ENCODE measurements at places on chromosomes 5 and 9. TPM values are rescaled to one million over a fixed set of nuclear protein-coding genes. Genes with fewer than 3 reads are reported as not detected.

The IL17B gene
- total RNA-seq = 4.0 TPM

The PTGER4 gene
- total RNA-seq = 13.9 TPM

The IFNK gene
- total RNA-seq = not detected

The PRSS3 gene
- 11.5 TPM for total RNA-seq

The ANKRD18A gene
- 4.6 TPM for total RNA-seq

The BHMT2 gene
- total RNA-seq = 4.3 TPM

The FYB1 gene
- total RNA-seq = 4.6 TPM

The PCDHB11 gene
- 9.7 TPM for total RNA-seq

The DBH gene
- 0.50 TPM for total RNA-seq

The TYRP1 gene
- total RNA-seq = 5.0 TPM

The NUTM2F gene
- total RNA-seq = not detected

The PDCD1LG2 gene
- total RNA-seq = 0.50 TPM

DNA sequence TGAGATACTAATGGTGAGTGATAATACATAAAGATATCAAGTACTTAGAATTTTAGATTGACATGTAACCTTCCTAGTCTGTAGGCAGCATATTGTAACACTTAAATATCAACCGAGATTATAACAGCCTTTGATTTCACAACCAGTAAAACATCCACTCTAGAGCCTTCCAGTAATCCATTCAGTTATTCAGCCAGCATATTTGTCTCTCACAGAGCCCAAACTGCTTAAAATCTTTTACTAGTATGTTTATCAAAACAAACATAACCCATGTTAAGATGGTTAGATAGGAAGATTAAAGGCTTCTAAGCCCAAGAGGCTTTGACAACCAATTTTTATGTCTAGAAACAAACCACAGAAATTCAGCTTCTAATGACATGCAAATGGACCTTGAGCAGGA lies 177.9 kb upstream of the FST start:
- no peak overlapping the region for H3K27ac ChIP-seq
- no peaks in the 10 kb centered on the region for H3K4me1 ChIP-seq
- no peak for DNase-seq
- no peaks in the 10 kb centered on the region for H3K36me3 ChIP-seq
- H3K27me3 ChIP-seq = no peaks in the 10 kb centered on the region

GRCh38 chr9:69400470-69400869 lies 75.5 kb downstream of the ENTREP1 start:
- DNase-seq = no peak
- H3K4me1 ChIP-seq = peaks cover 19% of the 10 kb centered on the region
- H3K4me3 ChIP-seq = no peak overlapping the region

GRCh38 chr5:43312699-43313034 lies 545 bp downstream of the HMGCS1 start:
- H3K4me1 ChIP-seq = peaks cover 6% of the 10 kb centered on the region
- peak overlapping the region; percentile 98 for H3K27ac ChIP-seq
- no peaks in the 10 kb centered on the region for H3K36me3 ChIP-seq
- H3K27me3 ChIP-seq = no peaks in the 10 kb centered on the region

- no peak for DNase-seq
- H3K27me3 ChIP-seq = no peaks in the 10 kb centered on the region
- no peak overlapping the region for H3K27ac ChIP-seq
- no peaks in the 10 kb centered on the region for H3K36me3 ChIP-seq
Observed at GRCh38 chr9:117682955-117683710, 21.1 kb upstream of the TLR4 start.

DNA sequence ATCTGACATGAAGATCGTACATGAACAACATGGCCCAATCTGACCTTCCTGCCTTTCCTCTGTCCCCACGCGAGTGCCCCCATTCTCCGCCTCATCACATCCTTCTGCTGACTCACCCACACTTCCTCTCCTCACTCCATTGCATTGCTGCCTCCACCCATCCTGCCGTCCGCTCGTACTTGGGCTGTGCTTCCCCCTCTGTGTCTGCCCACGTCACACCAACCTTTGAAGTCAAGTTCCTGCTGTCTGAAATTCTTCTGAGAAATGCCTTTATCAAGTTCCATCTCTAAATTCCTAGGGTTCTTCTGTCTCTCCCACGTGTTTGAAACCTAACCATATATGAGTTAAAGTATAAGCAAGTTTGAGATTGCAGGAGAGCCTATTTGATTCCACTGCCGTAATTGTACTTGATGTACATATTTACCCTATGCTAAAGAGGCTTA lies 18.0 kb upstream of the STARD4 start:
- H3K36me3 ChIP-seq = no peaks in the 10 kb centered on the region
- H3K27ac ChIP-seq = no peak overlapping the region

DNA sequence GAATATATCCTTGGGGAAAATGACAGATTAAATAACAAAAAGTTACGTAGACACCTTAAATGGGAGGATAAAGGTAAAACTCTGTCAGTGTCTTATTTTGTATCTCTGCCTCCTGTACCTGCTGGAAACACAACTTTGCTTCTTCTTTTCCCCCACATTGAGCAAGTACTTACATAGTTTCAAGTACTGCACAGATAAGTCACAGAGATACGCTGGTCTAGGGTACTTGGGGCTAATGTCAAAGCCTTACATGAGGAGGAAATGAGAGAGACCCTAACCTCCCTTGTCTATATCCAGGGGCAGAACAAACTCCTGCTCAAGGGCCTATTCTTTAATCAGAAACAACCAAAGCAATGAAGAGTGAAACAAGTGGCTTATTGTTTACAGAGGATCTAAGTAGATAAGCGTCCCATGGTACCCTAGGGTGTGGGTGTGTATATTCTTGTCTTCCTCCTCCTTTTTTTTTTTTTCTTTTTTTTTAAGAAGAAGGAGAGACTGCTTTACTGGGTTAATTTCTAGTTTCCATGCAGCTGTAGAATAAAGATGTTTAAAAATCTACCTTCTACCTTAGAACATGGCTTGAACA lies 43.1 kb downstream of the ELL2 start:
- H3K36me3 ChIP-seq = no peaks in the 10 kb centered on the region
- DNase-seq = no peak
- no peak overlapping the region for H3K4me3 ChIP-seq
- no peak overlapping the region for H3K27ac ChIP-seq
- H3K4me1 ChIP-seq = no peaks in the 10 kb centered on the region
- no peaks in the 10 kb centered on the region for H3K27me3 ChIP-seq

- no peak for DNase-seq
- H3K27me3 ChIP-seq = no peaks in the 10 kb centered on the region
- no peaks in the 10 kb centered on the region for H3K4me1 ChIP-seq
- no peaks in the 10 kb centered on the region for H3K36me3 ChIP-seq
- H3K27ac ChIP-seq = no peak overlapping the region
Observed at GRCh38 chr9:37555786-37556185, 20.4 kb downstream of the FBXO10 start.

DNA sequence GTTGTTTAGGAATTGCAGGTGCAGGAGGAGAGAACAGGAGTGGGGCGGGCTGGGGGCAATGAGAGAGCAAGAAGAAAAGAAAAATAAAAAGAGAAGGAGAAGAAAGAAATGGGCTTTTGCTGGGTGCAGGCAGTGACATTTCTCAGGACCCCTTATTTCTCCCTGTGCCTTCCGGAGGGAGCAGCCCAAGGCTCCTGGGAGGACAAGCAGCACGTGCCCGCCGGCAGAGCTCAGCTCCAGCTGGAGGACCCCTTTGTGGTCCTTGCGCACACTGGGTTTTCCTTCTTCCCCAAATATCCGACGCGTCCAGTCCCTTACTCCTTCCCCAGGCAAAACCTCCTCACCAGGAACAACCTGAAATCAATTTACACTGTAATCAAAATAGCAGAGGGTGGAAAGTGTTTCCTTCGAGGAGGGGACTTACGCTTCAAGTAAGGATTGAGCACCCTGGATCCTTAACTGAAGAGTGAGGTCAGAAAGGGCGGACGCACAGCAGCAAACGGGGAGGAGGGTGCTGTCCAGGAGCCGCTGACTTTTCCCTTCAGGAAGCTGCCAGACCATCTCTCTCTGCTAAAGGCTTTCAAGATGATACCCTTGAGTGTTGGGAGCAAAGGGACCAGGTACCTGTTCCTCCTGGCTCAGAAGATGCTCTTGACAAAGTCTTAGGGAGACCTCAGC lies 2.1 kb downstream of the BTNL9 start:
- H3K27ac ChIP-seq = no peak overlapping the region
- H3K4me3 ChIP-seq = no peak overlapping the region
- H3K27me3 ChIP-seq = peaks cover 13% of the 10 kb centered on the region
- no peaks in the 10 kb centered on the region for H3K36me3 ChIP-seq
- no peak for DNase-seq

GRCh38 chr9:7963026-7963425 lies 163.4 kb upstream of the DMAC1 start:
- no peak for DNase-seq
- no peak overlapping the region for H3K4me3 ChIP-seq
- no peaks in the 10 kb centered on the region for H3K27me3 ChIP-seq
- no peak overlapping the region for H3K27ac ChIP-seq
- no peaks in the 10 kb centered on the region for H3K4me1 ChIP-seq

DNA sequence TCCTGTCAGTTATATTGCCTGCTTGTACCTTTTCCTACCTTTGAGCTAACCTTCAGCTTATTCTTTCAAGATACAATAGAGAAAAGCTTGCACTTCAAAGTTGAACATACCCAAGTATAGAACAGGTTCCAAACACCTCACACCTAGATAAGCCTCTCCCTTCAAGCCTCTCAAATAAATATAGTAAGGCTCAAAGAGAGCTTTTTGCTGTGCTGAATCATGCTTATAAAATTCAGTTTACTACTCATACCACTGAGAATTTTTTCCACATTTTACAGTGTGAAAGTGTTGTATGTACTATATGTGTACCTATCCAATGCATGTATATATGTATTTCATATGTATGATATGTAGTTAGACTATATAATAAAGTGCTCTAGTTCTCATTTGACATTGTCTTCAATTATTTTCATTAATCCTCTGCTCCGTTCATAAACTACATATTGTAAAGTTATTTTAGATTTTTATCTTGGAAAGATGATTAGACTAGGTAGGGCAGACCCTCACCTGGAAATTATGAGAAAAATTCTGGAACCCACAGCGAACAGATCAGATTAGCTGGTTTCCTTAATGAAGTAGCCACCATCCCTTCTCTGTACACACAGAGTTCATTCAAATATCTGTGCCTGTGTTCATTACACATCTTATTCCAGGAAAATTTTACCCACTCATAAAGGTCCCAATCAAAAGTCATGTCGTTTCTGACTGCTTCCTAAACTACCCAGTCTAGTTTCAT lies 149.2 kb upstream of the RGMB start:
- no peak overlapping the region for H3K27ac ChIP-seq
- no peak for DNase-seq
- no peaks in the 10 kb centered on the region for H3K27me3 ChIP-seq
- H3K36me3 ChIP-seq = no peaks in the 10 kb centered on the region
- no peaks in the 10 kb centered on the region for H3K4me1 ChIP-seq

DNA sequence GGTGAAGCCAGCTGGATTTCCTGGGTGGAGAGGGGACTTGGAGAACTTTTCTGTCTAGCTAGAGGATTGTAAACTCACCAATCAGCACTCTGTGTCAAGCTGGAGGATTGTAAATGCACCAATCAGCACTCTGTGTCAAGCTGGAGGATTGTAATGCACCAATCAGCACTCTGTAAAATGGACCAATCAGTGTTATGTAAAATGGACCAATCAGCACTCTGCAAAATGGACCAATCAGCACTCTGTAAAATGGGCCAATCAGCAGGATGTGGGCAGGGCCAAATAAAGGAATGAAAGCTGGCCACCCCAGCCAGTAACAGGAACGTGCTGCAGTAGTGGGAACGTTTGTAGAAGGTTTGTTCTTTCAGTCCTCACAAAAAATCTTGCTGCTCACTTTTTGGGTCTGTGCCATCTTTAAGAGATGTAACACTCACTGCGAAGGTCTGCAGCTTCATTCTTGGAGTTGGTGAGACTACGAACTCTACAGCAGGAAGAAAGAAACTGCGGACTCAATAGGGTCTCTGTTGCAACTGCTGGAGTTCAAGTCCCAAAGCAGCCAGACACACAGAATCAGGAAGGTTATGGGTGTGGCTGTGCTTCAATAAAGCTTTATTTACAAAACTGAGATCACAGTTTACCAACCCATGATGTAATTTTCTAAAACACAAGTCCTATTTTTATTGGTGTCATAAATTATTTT lies 145.7 kb upstream of the ERCC6L2 start:
- H3K4me1 ChIP-seq = peaks cover 11% of the 10 kb centered on the region
- H3K27me3 ChIP-seq = no peaks in the 10 kb centered on the region
- no peak overlapping the region for H3K4me3 ChIP-seq

DNA sequence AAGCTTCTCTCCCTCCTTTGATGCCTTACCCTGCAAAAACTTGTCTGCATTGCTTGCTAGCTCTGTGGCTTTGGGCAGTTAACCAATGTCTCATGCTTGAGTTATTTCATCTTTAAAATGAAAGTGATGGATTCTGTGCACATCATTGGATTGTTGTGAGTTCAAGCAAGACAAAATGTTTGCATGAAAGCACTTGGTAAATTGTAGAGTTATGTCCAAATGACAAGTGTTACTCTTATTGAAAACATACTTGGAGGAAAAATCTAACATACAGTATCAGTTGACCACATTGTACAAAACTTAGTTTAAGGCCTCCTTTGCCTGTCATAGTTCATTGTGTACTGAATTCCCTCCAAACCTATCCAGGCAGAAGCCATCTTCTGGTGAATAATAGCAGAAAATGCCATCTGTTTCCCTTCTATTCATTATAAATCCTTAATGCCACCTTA lies 30.0 kb downstream of the TGFBR1 start:
- no peak overlapping the region for H3K27ac ChIP-seq
- H3K36me3 ChIP-seq = peaks cover 4% of the 10 kb centered on the region
- no peaks in the 10 kb centered on the region for H3K4me1 ChIP-seq

GRCh38 chr5:41270423-41271251 lies 57.3 kb upstream of the C6 start:
- no peaks in the 10 kb centered on the region for H3K36me3 ChIP-seq
- H3K4me1 ChIP-seq = no peaks in the 10 kb centered on the region
- DNase-seq = no peak
- H3K27ac ChIP-seq = no peak overlapping the region
- no peak overlapping the region for H3K4me3 ChIP-seq
- no peaks in the 10 kb centered on the region for H3K27me3 ChIP-seq

GRCh38 chr9:76559286-76559685 lies 100.3 kb downstream of the GCNT1 start:
- H3K27me3 ChIP-seq = no peaks in the 10 kb centered on the region
- DNase-seq = peak; percentile 22
- H3K27ac ChIP-seq = no peak overlapping the region
- H3K4me3 ChIP-seq = no peak overlapping the region

GRCh38 chr5:53211799-53212198 lies 102.2 kb upstream of the MOCS2 start:
- H3K27ac ChIP-seq = no peak overlapping the region
- no peak overlapping the region for H3K4me3 ChIP-seq
- no peak for DNase-seq
- no peaks in the 10 kb centered on the region for H3K36me3 ChIP-seq
- H3K4me1 ChIP-seq = no peaks in the 10 kb centered on the region

DNA sequence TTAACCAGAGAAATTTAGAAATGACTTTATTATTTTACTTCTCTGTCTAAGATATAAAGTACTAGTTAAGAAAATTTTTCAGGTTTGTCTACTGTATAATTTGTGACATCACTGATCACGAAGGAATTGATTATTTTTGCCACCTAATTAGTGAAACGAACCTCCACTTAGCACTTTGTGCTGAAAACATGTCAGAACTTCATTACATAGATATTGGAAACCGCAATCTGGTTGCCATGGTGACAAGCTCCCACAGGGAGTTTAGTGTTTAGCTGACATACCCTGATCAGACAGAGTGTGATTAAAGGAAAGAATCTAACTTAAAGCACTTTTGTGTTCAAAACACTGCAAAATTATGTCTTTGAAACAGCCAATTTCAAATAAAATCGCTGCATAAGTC lies 668.4 kb upstream of the CCNG1 start:
- no peak overlapping the region for H3K4me3 ChIP-seq
- peak; percentile 68 for DNase-seq
- no peaks in the 10 kb centered on the region for H3K36me3 ChIP-seq

- H3K27ac ChIP-seq = no peak overlapping the region
- no peaks in the 10 kb centered on the region for H3K27me3 ChIP-seq
- H3K4me3 ChIP-seq = no peak overlapping the region
- no peaks in the 10 kb centered on the region for H3K36me3 ChIP-seq
Observed at GRCh38 chr5:13569090-13569715, 375.3 kb downstream of the DNAH5 start.
